ENCODE measurements at places on chromosomes 2 and 18.

DNA sequence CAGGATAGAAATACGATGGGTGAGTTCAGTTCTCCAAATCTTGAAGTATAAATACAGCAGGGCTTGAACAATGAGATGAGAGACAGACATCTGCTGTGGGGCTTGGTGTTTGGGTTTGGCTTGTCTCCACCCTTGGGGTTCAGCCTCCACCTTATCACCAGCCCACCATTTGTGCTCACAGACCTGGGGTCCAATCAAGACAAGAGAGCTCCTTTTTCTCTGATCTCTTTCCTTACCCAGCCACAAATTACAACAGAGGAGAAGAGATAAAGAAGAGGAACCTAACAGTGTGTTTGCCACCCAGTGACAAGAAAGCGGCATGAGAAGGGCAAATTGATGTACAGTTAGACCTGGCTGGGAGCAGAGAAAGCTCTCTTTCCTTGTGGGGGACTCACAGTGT lies 204.5 kb upstream of the CXCR4 start:
- DNase-seq: no peak

GRCh38 chr2:151374436-151374835 lies 17.0 kb downstream of the TNFAIP6 start:
- DNase-seq: no peak

- no peak for DNase-seq
These were observed 578.1 kb upstream of the SYT4 start for GRCh38 chr18:43855376-43855775.

DNA sequence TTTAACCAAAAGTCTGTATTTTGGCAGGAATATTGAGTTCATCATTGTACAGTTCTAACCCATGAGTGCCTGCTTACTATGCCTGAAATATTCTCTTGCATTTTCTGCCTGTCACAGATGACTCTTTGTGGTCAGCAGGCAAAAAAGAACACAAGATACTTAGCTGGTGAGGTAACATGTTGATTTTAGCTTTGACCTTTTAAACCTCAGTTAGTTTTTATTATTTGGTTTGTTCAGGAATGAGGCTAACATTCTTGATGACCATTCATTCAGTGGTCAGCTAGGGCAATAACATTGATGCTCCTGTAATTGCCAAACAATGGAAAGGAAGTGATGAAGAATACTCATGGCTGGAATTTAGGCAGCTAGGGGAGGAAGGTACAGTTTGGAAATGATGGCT lies 491.2 kb downstream of the PIK3C3 start:
- DNase-seq: no peak

- no peak for DNase-seq
These were observed 76.5 kb upstream of the ZSWIM2 start for GRCh38 chr2:186925514-186925913.

DNA sequence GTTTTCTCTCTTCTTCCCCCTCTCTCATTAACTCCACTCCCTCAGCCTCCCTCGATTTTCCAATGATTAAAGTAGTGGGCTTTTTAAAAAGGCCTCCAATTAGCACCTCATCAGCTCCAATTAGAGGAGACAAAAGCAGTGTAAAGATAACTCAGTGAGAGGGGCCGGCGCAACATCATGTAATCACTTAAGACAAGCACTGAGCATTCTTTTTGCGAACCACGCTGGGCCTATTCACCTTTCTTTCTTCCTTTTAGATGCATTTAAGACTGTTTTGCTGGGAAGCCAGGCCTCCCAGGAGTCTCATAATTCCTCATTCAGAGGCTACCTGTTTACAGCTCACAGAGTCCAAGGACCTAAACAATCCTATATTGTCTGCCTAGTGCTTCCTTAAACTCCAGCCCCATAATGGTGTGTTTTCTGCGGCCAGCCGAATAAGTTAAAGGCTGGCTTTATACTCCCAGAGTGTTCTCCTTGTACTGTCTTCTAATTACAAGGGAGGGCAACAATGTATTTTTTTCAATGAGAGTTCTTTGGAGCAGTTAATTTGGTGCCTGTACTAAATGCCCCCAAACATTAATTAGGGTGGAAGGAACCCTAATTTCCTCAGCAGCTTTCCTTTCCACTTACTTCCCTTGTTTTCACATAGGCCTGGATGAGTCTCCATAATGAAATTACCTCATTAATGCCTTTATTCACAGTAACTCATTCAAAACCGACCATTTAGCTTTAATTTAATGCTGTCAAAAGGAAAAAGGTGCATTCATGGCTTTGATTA lies 28.0 kb upstream of the LMAN1 start:
- no peak for DNase-seq

- no peak for DNase-seq
These were observed 690.9 kb downstream of the GALR1 start for GRCh38 chr18:77940566-77940965.

DNA sequence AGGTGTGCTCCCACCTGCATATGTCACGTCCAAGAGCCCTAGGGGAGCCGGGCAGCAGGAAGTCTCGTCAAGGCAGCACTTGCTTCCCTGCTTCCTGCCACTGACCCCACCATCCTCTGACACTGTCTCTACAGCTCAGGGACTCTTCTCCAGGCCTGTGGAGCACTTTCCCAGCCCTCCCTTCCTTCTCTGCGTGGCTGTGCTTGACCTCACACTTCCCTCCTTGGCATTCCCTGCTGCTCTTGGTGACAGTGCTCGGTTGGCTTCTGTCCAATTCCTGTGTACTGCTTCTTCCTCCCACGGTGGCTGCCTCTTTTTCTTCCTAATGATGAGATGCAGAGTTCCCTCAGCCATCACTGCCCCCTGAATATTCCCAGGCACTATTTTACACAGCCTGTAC lies 2.8 kb downstream of the CIDEA start:
- no peak for DNase-seq

DNA sequence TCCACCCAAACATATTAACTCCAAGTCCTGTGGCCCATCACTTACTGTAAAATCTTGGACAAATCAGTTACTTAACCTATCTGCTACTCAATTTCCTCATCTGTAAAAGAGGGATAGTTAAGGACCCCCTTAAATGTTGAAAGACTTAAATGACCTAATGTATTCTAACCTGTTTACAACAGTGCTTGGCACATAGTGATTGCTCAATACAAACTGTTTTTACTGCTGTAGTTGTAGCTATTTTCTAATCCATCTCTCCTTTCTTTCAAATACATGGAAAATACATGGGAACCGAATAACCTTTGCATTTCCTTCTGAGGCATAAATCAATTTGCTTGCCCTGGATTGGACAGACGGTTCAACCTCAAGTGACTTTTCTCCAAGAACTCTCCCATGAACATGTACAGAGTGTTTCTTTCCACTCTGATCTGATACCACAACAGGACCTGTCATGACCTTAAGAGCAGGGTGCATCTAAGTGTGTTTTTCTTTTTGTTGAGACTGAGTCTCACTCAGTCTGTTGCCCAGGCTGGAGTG lies 2.7 kb downstream of the LNPK start:
- DNase-seq: no peak

DNA sequence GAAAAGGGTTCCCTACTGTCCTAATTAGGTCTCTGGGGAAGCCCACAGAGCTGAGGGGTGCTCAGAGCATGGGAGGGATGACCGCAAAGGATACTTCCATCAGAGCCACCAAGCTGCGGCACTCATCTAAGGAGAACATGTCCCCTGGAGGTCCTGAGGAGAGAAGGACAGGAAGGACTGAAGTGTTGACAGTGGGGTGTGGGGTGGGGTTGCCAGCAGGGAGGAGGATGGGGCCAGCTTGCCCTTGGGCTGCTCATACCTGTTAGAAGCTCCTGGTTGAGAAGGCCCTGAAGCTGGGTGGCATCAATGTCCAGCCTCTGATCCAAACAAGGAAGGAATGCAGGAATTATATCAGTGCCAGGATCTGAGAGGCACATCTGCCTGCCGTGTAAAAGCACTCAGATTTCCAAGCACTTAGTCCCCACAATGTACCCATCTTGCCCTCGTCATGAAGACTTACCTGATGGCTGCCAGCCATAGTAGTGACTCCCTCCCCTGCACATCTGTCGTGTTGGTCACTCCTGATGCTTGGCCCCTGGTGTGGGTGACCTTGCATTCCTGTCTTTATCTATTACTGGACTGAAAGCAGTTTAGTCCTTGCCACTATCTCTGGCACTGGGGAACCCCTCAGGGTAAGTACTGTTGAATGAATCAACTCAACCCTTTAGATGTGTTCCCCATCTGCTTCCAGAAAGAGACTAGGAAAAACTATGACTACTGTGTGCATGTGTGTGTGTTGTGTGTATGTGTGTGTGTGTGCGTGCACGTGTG lies 68.9 kb downstream of the CAPN13 start:
- DNase-seq: no peak

DNA sequence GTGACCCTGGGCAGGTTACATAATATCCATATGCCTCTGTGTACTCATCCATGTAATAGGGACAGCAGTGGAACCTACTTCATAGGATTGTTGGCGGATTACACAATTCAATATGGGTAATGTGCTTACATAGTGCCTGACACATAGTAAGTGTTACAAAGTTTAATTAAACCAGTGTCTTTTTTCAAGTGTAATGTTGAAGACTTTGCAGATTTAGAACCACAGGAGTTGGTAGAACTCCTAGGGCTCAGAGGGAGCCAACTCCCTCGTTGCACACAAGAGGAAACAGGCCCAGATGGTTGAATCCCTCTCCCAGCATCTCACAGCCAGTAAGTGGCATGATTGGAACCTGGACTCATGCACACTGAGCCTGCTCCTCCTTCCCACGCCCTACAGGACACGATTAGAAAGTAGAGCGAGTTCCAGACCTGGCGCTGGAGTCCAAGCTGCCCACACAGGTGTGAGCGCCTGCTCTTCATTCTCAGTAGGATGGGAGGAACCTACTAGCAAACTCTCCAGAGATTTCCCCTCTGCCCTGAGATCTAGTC lies 97.8 kb downstream of the VSNL1 start:
- no peak for DNase-seq

GRCh38 chr18:35432565-35433001 lies 55.4 kb upstream of the ZNF396 start:
- DNase-seq: no peak

All from NCI-H2029 (cell line).